ENCODE measurements at places on chromosomes 12 and 14.

- no peak for DNase-seq
Observed at GRCh38 chr12:25477217-25477616, 75.9 kb downstream of the LMNTD1 start.

- DNase-seq = no peak
Observed at GRCh38 chr12:19783547-19784444, 344.5 kb downstream of the AEBP2 start.

- DNase-seq = no peak
Observed at GRCh38 chr12:57796996-57797395, 14.4 kb downstream of the TSFM start.

GRCh38 chr12:118374909-118375308, 1.4 kb upstream of the SUDS3 start:
- no peak for DNase-seq

All from activated gamma-delta T cell treated with Interleukin-2 at 50 U/mL for 16 hours (primary cell).